ENCODE measurements at places on chromosomes 7 and 10. TPM values are rescaled to one million over a fixed set of nuclear protein-coding genes. Genes with fewer than 3 reads are reported as not detected.

Gene SPDYE16
- not detected for total RNA-seq

- no peak for DNase-seq
Observed at GRCh38 chr10:59682986-59683937, 26.4 kb downstream of the SLC16A9 start.

- DNase-seq: no peak
Observed at GRCh38 chr10:50219646-50220045, 31.7 kb downstream of the ASAH2 start.

DNA sequence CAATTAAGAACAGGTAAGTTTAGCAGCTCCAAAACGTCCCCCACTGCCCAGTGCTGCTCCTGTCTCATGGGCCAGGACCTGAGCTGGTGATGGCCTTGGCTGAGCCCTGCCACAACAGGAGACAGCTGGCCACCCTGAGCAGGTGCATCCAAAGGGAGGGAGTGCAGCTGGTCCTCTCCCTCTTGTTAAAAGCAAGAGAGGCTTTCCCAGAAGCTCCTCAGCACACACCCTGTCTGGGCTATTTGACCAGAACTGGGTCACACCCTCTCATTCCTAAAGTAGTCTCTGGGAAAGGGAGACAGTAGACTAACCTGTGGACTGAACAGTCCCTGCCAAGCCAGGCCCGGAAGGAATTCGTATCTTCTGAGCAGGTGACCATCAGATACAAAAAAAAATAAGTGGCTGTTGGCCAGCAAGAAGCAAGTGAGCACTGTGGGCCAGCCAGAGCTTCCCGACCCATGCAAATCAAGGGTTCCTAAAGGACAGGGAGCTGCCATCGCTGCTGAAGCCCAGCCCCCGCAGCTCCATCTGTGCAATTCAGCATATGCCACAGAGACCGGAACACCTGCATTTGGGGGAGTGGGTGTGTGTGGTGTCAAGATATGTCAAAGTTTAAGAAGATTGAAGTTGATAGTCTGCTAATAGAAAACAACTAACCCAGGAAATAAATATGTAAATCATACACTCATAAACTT is 2.1 kb upstream of the TMEM72 start:
- DNase-seq: no peak

GRCh38 chr7:140977741-140978140 is 37.0 kb downstream of the MRPS33 start:
- DNase-seq: no peak

DNA sequence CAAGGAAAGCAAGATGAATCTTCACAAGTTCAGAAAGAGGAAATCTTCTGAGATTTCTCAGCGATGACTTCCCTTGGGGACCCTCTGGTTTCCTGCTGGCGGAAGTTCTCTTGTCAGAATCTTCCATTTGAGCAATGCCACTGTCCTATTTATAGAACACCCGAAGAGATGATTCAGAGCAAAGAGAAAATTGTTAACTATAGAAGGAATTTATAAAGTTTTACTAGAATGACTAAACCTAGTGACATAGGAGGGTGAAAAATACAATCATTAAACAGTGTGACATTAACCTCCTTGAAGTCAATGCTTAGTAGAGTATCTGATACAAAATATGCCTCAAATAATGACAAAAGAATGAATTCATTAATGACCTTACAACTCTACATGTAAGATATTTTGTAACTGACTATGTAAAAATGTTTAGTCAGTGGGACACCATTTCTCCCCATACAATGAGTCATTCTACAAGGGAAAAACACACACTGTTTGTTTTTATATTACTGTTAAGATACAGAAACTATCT is 206.5 kb upstream of the CNTNAP2 start:
- DNase-seq: no peak

GRCh38 chr10:70124918-70125317 is 7.7 kb downstream of the AIFM2 start:
- DNase-seq: no peak

GRCh38 chr10:88190123-88190522 is 326.7 kb downstream of the PTEN start:
- no peak for DNase-seq

DNA sequence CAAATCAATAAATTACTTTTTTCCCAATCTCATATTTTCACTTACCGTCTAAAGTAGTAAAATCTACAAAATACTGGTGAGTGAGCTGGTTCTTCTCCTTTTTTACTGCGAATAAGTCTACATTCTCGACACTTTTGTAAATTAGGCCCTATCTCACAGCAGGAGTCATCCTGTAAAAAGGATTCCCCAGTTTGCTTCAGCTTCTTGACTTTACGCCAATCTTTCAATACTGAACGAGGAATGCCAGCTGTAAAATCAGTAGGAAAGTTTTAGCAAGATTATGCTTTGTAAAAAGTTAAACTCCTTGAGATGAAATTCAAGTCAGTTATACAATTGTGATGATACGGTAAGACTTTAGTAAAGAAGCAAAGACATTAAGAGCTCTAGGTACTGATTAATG is 67.3 kb downstream of the NRBF2 start:
- DNase-seq: no peak
